Spleen (tissue), 13 donors: ENCODE measurements at places on chromosomes 5 and 9. TPM values are rescaled to one million over a fixed set of nuclear protein-coding genes. Genes with fewer than 3 reads are reported as not detected.

Gene TXN
- total RNA-seq = 74.4 TPM

Gene TMEM252
- not detected for total RNA-seq

Gene TRIM7
- total RNA-seq = 1.2 TPM

Gene LEAP2
- total RNA-seq = 6.1 TPM

Gene C1QTNF2
- not detected for total RNA-seq
